Hypothalamus (tissue), 51 donors: ENCODE measurements at places on chromosomes 5 and 9.

DNA sequence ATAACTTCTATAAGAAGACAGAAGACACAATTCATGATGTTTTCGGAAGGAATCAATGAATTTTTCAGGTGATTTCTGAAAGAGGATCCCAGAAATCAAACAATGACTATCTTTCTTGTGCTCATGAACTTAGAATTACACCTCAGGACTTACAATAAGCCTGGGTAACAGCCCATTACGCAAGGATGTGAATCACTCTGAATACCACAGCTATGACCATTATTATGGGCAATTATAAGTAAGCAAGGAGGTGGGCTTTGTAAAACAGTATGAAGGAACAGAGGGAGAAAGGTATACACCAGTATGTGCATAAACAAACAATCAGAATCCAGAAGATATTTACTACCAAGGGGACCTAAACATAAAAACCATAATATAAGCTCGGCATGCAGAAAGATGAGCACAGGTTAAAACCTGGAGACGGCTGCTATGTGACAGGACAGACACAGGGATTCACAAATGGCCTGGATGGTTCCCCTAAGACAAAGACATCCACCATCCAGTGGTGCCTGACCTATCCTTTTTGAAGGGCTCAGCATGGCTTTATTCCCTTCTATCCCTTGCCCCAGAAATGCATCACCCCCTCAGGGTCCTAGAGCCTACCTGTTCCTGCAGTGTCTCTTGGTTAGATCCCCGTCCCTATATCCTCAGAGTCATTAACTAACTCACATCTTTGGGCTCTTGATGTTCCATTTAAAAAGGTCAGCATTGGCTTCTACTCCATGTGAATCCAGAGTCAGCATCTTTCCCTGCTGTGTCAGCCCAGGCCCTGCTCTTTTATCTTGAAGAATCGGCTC is 21.8 kb upstream of the PPP2CA start:
- no peak for DNase-seq

GRCh38 chr5:10832987-10833386 is 72.0 kb upstream of the DAP start:
- DNase-seq = no peak

DNA sequence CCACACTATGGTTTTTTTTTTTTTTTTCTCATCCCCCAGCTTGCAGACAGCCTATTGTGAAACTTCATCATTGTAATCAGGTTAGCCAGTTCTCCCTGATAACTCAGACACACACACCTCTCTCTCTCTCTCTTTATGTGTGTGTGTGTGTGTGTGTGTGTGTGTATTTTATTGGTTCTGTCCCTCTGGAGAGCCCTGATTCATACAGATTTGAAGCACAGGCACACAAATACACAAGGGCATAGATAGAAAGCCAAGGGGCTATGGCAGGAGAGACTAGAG is 20.6 kb upstream of the VCAN start:
- no peak for DNase-seq

DNA sequence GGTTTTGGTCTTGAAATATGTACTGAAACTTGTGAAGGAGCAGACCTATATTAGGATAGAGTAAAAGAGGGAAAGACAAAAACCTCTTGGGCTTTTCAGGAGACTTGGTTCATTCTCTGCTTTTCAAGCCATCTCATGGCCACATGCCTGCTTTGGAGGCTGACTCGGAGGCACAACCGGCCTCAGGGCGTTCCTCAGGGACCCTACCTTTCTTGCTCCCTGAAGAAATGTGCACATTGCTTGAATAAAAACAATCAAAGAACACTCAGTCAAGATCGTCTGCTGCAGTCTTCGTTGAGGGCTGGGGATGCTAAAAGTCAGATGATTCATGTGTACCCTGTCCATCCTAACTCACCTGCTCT is 994 bp downstream of the IRGM start:
- no peak for DNase-seq

- DNase-seq = no peak
Observed at GRCh38 chr9:111831371-111832108, 36.8 kb upstream of the SHOC1 start.

GRCh38 chr5:1793966-1794900 is 5.4 kb downstream of the MRPL36 start:
- DNase-seq = no peak

- DNase-seq = no peak
Observed at GRCh38 chr5:63055421-63055820, 476.8 kb downstream of the LRRC70 start.

DNA sequence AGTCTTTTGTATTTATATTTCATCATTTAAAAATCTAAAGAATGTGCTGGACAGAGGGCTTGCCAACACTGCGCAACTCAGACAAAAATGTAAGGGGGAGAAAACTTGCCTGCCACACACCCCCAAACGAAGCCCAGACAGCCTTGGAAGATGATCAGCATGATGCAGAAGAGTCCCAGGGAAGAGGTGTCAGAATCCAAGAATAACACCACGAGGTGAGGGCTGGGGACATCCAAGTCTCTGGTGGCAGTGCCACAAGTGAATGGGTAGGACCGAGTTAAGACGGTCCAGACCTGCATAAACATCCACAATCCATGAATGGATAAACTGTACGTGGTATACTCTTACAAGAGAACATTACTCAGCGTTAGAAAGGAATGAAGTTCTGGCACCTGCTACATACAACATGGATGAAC is 10.4 kb downstream of the EPB41L4B start:
- no peak for DNase-seq

GRCh38 chr5:33536802-33537201 is 96.0 kb downstream of the TARS1 start:
- no peak for DNase-seq

- peak; percentile 81 for DNase-seq
Observed at GRCh38 chr5:115842089-115842935, 577 bp downstream of the AP3S1 start.

DNA sequence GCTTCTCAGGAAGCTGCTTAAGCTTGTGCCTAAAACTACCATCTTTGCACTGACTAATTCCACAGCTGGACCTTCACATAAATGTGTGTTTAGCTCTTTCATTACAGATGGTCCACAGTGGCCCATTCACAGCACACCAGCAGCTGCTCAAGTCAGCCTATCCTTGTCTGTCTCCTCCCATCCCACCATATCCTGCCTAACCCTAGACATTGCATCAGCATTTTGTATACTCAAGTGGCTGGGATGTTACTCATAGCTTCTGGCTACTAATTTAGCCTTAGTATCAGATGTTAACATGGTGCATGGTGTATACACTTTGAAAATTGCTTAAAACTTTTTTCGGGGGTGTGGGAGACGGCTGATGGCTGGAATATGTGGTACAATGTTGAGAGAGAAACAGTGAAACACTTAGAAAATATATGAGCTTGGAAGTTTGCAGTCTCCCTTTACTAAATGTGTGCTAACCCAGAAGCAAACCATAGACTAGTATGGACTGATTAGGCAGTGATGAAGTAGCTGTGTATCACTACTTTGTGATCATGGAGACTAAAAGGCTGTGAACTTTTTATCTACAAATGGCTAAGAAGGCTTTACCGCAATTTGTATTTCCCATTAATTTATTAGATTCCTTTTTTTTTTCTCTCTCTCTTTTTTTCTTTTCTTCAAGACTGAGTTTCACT is 83.1 kb downstream of the JMY start:
- no peak for DNase-seq

DNA sequence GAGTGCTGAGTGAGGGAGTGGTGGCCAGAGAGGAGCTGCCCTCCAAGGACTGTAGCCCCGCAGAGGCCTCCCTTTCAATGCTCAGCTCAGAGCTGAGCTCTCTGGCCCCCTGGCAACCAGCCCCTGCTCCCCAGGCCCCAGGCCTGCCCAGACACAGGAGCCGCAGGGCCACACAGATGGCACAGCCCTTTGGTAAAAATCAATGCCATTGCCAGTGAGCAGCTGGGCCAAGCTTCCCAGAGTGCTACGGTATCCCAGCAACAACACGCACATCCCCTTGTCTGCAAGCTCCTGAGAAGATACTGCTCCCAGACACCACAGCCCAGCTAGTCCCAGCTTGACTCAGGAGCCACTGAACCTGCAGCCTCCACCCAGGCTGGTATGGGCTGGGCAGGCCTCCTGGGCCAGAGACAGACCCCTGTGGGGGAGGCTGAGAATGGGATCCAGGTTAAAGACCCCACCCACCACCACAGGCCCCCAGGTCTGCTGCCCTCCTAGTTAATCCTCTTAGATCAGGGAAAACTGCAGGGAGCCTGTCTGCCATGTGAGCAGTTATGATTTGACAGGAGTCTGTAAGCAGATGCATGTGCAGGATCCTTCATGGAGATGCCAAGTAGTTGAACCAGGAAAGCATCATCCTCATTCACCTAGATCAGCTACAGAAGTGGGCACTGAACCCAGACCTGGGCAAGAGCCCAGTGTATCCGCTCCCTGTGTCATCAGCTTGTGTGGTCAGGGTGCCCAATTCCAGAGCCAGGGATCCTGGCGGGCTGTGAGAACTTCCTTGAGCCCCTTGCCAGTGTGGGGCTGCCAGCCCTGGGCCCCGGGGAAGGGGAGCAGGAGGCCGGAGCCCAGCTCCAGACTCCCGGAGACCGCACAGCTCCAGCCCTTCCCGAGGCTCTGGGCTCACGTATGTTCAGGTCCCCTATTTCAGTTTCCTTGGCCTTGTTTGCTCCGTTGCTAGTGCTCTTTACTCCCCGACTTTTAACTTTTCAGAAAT is 26.7 kb upstream of the ADAMTS2 start:
- DNase-seq = peak; percentile 53

- no peak for DNase-seq
Observed at GRCh38 chr9:35515766-35516165, 25.9 kb downstream of the RUSC2 start.

DNA sequence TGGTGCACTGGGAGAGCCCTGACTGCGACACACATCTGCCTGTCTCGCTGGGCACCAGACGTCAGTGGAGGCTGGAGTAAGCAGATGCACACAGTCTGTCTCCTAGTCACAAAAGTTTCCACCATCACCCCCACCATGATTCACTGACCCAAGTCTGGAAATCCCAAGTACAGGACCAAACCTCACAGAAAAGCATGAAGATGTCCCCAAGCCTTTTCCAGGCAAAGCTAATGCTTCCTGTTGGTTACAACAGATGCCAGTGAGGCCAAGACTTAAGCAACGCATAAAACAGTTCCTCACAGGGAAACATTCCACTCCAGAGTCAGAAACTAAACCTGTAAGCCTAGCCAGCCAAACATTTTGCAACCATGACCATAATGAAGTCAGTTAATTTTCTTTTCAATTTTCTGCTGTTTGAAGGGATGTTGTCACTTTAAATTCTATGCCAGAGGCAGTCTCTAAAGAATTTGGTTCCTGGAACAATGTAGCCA is 259.3 kb upstream of the SLC30A5 start:
- no peak for DNase-seq

DNA sequence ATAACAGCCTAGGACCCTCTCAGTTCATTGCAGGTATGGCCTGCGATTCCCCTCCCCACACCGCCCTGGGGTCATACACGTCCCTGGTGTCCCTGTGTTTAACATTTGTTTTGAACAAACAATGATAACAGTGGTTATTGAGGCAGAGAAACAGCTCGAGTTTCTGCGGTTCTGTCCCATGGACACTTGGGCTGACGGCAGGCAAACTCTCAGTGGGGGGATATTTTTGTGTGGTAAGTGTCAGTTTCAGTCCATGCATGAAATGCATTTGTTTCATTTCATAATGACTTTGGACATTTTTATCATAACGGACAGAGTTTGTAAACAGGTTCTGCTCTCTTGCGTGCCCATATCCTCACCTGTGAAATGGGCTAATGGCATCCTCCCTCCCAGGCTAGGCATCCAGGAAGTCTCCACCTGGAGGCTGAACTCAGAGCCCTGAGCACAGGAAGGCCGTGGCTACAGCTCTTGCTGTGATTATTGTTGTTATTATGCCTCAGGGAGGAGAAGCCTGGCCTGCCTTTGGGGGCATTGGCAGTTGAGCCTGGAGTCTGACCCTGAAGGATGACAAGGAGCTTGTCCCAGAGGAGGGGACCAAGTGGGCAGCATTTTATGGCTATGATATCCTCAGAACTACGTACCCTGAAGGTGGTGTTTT is 190.9 kb downstream of the GADD45G start:
- no peak for DNase-seq

- DNase-seq = no peak
Observed at GRCh38 chr9:35771075-35771433, 17.0 kb upstream of the MSMP start.

DNA sequence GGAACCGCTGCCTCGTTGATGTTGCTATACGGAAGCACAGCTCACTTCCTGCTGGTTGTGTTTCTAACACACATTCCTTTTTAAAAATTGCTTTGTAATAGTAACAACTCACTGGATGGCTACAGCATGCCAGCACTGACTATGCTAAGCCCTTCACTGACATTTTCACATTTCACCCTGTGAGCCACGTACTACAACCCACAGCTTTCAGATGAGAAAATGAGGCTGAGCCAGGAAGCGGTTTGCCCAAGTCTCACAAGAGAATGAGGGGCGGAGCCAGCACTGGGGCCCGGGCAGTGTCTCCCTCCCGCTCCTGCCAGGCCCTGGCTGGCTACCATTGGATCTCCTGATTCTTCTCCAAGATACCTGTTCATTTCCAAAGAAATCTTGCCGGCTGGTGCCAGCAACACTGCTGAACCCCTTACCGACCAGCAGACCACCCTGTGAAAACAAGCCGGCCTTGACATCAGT is 38.3 kb downstream of the FAM78A start:
- peak; percentile 16 for DNase-seq

- no peak for DNase-seq
Observed at GRCh38 chr9:34929506-34930102, 28.5 kb upstream of the PHF24 start.

DNA sequence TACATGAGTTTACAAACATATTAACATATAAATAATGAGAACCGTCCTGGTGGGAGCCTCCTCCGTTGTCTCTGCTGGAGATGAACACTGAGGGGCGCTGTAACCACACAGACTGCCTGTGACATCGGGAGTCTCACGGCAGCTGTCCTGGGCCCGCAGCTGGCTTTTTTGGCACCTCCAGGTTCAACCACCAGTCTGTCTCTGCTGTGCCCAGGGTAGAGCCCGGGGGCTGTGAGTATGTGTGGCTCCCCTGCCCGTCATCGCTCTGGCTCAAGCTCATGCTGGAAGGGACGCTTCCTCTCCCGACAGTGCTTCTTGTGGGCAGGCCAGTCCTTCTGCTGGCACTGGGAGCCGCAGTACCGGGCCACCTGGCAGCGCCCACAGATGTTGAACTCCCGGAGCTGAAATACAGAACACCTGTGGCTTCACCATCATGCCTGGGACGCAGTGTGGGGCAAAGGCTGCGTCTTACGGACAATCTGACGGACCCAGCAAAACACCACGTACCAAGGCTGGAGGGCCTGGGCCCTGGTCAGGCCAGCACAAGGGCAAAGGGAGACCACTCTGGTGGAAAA is 3.6 kb upstream of the DPH7 start:
- no peak for DNase-seq

GRCh38 chr5:14199902-14200301 is 56.8 kb downstream of the TRIO start:
- no peak for DNase-seq

DNA sequence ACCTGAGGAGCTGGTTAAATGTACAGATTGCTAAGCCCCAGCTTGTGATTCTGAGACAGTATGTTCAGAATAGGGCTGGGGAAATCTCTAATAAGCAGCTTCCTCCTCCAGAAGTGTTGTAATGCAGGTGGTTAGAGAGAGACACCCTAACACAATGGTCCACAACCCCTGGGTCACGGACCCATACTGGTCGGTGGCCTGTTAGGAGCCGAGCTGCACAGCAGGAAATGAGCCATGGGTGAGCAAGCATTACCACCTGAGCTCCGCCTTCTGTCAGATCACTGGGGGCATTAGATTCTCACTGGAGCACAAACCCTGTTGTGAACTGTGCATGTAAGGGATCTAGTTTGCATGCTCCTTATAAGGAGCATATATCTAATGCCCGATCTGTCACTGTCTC is 61.8 kb downstream of the SLC36A1 start:
- no peak for DNase-seq
